Thoracic aorta (tissue), 2 donors: ENCODE measurements at places on chromosomes 7 and 10.

GRCh38 chr7:94741179-94741578 lies 85.2 kb upstream of the SGCE start:
- DNase-seq, result no peak

GRCh38 chr7:139054101-139054500 lies 18.3 kb upstream of the ZC3HAV1L start:
- DNase-seq, result no peak

DNA sequence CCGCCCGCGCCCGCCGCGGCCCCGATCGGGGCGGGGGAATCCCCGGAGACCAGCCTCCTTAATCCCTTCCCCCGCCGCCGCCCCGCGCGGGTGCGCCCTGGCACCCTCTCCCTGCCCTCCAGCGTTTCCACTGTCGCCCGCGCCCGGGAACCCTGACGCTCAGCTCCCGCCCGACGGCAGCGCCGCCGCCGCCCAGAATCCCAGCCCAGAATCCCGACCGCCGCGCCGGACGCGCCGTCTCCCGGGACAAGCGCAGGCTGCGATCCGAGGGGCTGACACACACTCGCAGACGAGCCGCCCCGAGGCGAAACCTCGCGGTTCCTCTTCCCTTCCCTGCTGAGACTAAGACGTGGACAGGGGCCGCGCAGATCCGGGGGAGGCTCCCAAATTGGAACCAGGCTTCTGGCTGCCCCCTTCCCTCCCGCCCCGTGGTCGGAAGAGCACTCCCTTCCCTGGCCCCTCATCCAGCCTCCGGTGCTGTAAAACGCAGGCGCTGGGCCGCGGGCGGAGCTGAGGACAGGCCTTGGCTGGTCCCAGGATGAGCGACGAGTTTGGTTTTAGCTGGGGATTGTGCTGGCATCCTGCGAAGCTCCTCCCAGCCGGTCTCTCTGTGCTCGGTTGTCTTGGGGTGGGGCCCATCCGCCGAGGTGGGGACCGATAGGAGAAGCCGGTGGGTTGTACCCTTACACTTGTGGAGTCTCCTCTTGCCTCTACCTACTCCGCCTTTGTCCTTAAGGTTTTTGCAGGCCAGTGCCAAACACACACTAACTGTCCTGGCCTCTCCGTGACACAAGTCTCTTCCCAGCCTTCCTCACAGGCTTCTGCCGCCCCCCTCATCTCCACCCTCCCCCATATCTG lies 1.1 kb downstream of the MARVELD1 start:
- DNase-seq, result peak; percentile 34

GRCh38 chr10:20892011-20892585 lies 5.0 kb downstream of the NEBL start:
- no peak for DNase-seq

DNA sequence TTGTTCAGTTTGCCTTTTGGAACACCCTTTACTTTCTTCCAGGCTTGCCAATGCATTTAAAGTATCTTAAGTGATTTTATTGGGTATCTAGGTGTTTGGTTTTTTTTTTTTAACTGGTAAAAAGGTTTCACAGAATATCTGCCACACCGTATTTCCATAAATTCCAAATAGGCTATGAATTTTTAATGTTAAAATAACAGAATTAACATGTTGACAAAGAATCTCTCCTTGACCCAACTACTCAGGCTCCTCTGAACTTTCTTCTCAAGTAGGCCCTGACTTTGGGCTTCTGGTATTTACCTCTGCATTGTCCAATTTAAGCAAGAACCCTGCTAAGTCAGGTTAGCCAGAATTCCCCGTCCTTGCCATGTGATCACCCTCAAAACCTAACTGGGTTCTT lies 61.2 kb upstream of the PLA2G12B start:
- DNase-seq, result no peak

DNA sequence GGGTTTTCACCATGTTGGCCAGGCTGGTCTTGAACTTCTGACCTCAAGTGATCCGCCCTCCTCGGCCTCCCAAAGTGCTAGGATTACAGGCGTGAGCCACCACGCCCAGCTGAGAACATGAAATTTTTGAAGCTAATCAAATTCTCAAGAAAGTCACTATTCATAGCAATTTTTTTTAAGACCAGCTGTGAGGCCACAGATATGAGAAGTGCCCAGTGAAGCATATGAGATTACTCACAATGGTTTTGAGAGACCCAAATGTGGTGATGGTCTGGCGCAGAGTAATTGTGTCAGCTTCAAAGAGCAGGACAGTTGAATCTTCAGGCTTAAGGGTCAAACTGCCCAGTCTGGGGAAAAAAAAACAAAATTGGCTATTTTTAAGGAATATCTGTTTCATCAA lies 16.2 kb downstream of the NCOA4 start:
- no peak for DNase-seq

GRCh38 chr7:139827042-139827441 lies 2.0 kb upstream of the TBXAS1 start:
- DNase-seq, result no peak

DNA sequence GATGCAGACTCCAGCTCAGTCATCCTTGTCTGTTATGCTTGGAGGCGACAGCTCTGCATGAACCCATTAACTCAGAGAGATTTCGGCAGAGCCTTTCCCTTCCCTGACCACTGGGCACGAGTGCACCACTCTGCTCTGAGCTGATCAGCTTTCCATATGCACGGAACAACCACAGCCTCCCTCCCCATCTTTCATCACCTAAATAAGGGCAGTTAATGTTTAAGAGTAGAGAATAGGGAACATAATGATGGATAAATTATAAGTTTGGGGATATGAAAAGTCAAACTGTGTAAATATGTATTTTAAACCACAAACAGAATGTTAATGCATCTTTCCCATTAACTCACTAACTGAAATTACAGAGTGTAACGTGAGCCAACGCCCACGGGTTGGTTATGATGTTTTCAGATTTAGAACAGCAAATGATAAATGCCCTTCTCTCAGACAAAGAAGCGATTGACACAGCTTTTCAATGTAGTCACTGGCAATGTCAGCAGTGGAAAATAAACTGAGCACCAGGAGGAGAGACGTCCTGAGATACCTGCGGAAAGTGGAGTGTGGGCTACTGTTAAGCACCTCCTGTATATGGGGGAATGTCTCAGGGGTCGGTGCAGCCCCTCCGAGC lies 658.2 kb downstream of the LRMDA start:
- no peak for DNase-seq

GRCh38 chr7:129702316-129702715 lies 90.8 kb downstream of the NRF1 start:
- DNase-seq, result no peak

DNA sequence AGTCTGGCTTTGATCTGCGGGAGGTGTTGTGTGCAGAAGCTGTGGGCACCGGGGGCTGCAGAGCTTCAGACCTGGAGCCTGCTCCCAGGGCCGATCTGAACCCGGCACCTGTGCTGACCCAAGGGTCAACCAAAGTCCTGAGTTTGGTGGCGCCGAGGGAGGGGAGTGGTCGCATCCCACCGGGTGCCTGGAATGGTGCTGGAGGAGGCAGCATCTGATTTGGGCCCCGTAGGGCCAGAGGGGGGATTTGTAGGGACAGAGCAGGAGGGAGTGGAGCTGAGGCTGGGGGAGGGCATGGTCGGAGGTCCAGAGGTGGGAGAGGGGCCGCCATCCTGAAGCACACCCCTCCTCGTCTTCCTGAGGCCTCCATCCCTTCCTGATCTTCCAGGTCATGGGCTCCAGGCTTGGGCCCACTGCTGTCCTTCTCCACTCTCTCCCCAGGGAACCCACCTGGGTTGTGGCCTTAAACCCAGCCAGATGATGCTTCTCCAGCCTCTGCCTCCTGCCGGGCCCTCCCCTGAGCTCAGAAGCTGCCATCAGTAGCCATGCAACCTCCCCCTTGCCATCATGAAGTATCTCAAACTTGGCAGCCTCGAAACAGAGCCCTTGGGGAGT lies 112.9 kb downstream of the LHPP start:
- DNase-seq, result no peak

DNA sequence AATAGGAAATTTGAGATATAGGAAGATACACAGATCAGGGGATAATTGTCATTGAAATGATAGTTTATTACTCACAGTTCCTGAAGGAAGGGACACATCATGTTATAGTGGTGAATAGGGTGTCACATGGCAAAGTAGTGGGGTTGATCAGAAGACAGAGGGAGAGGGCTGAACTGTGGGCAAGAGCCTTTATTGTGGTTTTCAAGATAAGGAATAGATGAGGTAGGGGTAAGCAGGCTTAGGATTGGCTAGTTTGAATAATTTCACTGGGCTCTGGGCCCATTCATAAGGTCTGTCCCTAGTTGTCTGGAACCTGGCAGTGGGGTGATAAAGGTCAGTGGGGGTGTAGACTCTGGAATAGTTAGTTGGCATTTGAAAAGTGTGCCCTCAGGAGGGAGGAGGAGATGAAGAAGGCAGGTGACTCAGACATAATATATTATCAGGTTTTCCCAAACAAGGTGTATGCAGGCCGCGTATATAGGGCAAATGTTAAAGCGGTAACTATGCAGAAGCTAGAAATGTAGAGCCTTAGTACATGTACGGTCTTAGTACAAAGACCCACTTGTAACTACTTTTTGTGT lies 18.5 kb downstream of the FGL2 start:
- no peak for DNase-seq

- no peak for DNase-seq
These were observed 57.9 kb downstream of the CDCA7L start for GRCh38 chr7:21887779-21888178.

DNA sequence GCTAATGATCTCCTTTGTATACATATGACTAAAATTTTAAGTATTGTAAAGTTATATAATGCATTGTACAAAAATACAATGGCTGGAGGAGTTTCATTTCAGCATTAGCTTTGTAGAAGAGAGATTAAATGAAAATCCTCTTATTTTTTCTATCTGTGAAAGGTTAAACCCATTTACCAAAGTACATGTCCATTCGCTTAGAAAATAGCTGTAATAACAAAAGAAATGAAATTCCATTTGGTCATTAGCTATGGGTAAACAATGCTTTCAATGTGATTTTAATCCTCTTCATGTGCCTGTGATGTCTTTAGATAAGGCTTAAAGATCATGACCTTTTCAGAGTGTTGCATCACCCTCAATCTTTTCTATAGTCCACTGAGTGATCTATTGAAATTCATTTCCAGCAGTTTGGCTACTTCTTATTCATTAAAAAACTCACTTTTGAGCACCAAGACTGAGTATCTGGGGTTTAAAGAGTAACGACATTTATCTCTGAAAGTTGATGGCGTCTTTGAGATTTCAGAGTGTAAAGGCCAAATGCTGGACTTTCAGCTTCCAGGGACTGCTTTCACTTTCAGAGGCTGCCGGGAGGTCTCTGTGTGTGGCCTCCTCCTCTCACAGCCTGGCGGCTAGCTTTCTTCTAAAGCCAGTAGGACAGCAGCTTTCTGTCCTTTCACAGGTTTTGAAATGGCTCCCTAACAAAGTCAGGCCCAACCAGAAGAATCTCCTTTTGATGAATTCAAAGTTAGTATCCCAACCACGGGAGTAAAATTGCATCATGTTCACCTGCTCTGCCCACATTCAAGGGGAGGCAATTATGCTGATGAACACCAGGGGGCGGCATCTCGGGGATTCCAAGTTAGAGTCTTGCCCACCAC lies 701.4 kb upstream of the COBL start:
- no peak for DNase-seq

DNA sequence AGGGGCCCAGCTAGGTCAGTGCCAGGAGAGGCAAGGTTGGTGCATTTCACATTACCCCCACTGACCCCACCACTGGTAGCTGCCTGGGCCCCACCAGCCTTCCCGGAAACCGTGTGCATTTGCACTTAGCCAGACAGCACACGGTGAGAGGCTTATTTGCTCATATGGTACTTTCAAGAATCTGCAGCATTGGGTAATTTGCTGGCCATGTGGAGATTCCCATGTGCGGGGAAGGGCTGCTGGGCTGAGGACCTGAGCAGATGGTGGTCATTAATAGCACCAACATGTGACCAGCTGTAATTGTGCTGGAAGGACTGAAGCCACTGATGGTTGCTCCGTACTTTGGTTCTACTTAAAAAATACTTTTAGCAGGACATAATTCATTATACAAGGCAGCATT lies 323.8 kb downstream of the DPP6 start:
- DNase-seq, result no peak

DNA sequence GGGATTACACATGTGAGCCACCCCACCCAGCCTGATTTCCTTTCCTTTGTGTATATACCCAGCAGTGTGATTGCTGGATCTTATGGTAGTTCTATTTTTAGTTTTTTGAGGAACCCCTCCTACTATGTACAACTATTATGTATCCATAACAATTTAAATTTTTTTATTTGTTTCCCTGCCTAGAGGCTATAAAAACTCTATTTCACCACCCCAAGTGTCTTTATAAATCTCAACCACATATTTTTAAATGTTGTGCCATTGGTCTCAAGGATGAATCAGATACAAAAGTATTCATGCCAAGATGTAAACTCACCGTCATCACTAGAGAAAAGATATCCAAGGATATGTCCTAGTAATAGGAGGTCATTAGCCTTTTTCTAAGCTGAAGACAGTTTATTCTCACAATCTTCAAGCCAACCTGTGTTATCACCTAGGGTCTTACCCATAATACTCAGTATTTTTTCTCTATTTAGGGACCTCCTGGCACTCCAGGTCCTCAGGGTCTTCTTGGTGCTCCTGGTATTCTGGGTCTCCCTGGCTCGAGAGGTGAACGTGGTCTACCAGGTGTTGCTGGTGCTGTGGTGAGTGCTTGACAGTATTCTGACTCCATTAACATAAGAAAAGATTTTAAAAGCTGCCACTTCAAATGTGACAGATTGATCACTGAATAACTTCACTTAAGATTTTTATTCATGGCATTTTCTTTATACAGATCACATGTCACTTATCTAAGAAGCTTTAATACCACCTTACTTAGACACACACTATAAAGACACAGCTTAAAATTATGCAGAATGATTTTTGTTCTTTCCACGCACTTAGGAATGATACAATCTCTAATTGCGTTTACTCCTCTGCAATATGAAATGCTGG lies 29.4 kb downstream of the COL1A2 start:
- DNase-seq, result no peak

DNA sequence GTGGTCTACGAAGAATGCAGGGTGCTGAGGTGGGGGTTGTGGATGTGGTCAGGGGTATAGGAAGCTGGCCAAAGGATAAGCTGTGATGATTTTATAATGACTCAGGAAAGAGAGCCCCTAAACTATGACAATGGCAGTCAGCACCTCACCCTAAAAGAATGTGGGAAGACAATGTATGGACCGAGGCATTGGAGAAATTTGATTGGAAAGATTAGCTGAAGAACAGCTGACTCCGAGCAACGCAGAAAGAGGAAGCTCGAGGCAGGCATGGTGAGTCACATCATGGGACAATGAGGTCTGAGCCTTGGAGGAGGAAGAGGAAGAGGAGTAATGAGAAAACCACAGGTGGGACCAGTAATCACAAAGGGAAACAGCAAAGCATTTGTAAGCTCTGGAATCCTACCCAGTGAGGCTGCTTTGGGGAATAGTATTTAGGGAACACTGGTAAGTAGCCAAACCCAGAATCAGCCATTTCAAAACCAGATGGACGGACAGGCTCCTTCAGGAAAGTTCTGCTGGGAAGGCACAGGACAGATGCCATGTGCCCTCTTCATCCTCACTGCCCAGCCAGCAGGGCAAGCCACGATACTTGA lies 295.4 kb downstream of the PRPF18 start:
- no peak for DNase-seq

GRCh38 chr7:100678291-100678984 lies 4.9 kb downstream of the GNB2 start:
- DNase-seq, result no peak
